ENCODE measurements at places on chromosomes 3 and 15. TPM values are rescaled to one million over a fixed set of nuclear protein-coding genes. Genes with fewer than 3 reads are reported as not detected.

NANOGP8 gene
- 0.15 TPM for polyA plus RNA-seq

IL17RC gene
- 17.3 TPM for polyA plus RNA-seq

DNA sequence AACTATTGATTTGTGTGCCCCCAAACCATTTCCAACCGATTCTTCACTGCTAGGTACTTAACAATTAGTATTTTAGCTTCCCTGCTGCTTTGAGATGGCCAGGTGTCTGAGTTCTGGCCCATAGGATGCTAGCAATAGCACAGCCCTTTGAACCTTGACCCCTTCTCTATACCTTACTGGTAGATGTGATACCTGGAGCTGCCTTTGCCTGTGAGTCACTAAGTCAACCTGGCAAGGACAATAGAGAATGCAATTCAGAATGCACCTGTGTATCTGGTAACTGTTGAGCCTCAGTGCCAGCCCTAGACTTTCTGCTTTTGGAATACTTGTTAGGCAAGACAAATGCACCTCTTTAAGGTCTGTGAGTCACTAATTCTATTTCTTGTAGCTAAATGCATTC, 467.4 kb downstream of the GRM7 start:
- no peak for DNase-seq

GRCh38 chr3:46995901-46996562, 16.6 kb downstream of the NBEAL2 start:
- no peak for DNase-seq

DNA sequence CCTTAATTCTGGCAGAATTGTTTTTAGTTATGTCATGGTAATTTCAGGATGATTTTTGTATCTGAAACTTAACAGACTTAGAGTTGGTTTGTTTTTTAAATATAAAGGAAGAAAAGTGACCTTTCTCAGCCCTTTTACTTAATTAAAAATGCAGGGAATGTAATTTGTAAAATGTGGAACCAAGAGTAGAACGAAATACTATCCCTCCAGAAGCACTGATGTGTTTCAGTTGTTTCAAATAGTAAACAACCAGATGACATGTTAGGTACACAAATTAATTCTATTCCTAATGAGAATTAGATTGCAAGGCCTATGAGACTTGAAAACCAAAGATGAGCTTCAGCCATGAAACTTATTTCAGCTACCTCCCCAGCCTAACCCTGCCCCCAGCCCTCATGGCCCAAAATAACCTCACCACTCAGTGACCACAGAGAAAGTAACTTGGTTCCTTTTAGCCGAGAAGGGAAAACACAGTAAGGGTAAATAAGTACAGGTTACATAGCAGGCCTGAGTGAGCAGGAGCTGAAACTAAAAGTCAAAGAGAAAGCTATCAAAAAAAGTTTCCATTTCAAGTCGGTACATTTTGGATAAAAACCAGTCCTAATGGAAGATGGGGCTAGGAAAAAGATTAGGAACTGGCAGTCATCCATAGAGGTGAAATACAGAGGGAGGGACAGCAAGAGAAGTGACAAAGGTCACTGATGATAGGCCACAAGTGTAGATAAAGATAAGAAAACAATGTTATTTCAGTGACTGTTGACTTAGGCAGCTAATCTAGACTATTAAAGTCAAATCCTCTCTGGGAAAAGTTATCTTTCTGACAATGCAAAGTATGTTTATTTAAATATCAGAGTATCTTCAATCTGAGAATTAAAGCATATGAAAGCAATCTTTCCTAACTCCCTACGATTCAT, 23.2 kb downstream of the SENP8 start:
- DNase-seq = no peak

- DNase-seq = no peak
These were observed 17.6 kb downstream of the VGLL4 start for GRCh38 chr3:11626084-11626463.

- no peak for DNase-seq
These were observed 141.4 kb downstream of the RBPMS2 start for GRCh38 chr15:64634027-64634426.

LRIG1 gene
- 94.3 TPM for polyA plus RNA-seq

GRCh38 chr15:59595434-59595915, 16.1 kb upstream of the GCNT3 start:
- no peak for DNase-seq

DNA sequence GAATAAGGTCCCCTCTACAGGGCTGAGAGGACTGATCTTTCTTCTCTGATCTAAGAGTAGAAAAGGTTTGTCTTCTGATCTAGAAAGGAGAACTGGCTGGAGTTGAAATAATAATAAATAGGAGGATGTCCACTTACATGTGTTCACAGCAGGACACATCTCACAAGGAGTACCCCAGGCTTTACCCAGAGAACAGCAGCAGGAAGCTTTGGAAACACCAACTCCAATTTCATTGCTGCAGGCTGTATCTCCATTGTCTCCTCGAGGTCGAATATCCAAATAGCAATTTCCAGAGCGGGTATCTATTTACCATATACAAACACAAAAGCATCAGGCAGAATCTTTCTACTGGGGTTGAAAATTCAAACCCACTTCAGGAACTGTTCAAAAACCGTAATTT, 136.6 kb downstream of the DUT start:
- DNase-seq = no peak

GOLGA8K gene
- not detected for polyA plus RNA-seq

PLCH1 gene
- polyA plus RNA-seq = 0.04 TPM

- no peak for DNase-seq
These were observed 711 bp downstream of the XXYLT1 start for GRCh38 chr3:195270079-195270816.

CDV3 gene
- polyA plus RNA-seq = 164 TPM

DNA sequence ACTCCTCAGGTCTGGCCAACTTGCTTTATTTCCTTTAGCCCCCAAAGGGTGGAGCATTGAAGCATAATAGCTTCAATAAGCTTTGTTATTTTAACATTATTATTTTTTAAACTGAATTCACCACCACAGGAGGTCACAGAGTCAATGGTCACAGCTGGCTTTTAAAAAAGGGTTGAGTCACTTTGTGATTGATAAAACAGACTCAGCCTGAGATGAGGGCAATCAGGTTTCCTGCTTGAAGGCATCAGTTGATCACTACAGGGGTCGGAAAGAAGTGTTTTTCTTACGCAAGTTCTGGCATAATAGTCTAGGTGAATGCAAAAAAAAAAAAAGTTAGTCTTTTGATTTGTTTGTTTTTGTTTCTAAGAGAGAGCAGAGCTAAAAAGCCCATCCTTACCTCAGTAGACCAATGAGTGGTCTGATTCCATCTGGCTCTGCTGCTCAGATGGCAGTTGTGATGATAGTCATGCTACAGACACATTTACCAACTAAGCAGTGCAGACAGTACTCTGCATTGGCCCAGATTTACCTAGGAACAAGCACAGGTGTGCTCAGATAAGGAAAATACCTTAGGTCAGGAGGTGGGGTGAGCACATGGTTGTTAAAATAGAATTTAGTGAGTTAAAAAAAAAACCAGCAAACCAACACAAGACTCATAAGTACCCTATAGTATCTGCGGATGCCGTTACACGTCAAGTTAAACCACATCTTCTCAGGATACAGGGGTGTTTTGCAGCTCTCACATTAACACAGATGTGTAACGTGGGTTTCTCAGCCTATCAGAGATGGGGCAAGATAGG, 22.6 kb downstream of the ZNF80 start:
- no peak for DNase-seq

STRIT1 gene
- not detected for polyA plus RNA-seq

- no peak for DNase-seq
These were observed 59.1 kb upstream of the UMPS start for GRCh38 chr3:124671106-124671505.

DNA sequence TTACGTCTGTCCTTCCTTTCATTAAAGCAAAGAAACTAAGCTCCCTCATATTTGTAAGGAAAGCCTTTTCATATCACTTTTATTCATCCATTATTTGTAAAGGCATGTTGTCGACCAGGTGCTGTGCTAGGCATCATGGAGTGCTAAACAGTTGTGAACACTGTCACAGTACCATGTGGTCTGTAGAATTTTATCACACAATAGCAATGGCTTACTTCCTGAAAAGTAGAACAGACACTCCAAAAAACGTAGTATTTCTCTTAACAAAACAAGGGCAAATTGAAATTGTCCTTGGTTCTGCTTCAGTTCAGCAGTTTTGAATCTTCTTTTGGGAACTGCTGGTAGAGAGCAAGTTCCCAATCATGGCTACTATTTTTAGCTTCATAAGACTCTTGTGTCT, 63.3 kb downstream of the RBMS3 start:
- DNase-seq = no peak

GRCh38 chr3:38582941-38583645, 66.4 kb downstream of the SCN5A start:
- no peak for DNase-seq

NEK10 gene
- 3.0 TPM for polyA plus RNA-seq

IQCF5 gene
- polyA plus RNA-seq = not detected

DNA sequence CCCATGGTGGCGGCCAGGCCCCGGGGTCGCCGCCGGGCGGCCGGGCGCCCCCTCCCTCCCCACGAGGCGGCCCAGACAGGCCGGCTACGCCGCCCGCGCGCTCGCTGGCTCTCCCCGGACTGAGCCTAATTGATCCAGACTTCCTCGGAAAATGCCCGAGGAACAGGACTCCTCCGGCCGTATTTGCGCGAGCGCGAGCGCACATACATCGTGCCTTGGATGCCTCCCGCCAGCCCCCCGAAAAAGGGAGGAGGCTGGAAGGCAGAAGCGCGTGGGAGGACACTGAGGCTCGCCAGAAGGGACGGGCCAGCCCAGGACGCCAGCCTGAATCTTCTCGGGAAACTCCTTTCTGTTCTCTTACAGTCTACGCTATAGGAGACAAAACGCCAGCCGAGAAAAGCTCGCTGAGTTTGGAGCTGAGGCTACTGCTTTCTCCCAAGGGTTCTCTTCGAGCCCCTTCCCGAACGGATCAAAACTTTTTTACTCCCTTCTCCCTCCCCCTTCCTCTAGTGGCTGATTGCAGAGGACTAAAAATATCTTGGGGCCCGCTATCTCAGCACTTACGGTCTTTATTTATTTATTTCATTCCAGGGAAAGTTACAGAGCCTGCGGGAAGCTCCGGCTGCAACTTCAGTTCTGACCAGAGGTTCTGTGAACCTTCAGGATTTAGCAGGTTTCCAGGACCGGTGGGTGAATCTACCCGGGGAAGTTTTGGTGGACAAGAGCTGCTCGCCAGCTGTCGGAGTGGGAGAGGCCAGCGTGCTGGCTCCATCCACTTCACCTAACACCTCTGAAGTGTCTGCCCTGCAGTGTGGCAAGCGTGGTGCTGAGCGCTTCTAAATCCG, at the start of gene PDZRN3:
Gene PDZRN3, minus strand, starts transcription at position 121 of the 845 bp plus-strand sequence.
- no peak for DNase-seq

DNA sequence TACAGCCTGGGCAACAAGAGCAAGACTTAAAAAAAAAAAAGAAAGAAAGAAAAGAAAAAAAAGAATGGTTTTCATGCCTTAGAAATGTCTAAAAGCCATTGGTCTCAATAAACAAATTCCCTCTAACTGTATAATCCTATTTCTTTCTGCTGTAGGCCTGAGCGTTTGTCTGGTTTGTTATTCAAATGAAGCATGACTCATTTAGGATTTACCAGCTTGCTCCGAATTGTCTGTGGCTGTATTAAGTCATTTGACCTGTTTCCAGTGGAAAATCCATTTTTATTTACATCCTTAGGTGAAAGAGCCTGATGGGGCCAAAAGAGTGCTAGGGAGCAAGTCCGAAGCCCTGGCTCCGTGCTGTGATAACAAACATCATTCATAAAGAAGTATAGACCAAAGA, 73.8 kb downstream of the BDH1 start:
- no peak for DNase-seq

PRICKLE2 gene
- polyA plus RNA-seq = 14.7 TPM

DNA sequence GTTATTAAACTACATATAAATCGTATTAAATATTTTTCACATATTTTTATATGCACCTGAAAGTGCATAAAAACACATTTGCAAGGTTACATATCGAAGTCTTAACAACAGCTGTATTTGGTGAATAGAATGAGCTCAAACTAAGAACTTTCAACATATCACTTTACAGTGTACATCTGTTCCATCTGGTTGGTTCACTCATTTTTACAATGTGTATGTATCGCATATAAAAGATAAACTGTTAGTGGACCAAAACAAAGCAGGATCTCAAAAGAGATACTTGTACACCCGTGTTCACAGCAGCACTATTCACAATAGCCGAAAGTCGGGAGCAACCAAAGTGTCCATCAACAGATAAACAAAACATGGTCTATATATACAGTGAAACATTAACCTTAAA, 55.8 kb downstream of the TBL1XR1 start:
- DNase-seq = no peak

GRCh38 chr3:55408193-55408826, 78.8 kb downstream of the WNT5A start:
- no peak for DNase-seq

GRCh38 chr3:172323894-172324610, 124.2 kb downstream of the GHSR start:
- DNase-seq = no peak

RAD51 gene
- polyA plus RNA-seq = 5.1 TPM

DNA sequence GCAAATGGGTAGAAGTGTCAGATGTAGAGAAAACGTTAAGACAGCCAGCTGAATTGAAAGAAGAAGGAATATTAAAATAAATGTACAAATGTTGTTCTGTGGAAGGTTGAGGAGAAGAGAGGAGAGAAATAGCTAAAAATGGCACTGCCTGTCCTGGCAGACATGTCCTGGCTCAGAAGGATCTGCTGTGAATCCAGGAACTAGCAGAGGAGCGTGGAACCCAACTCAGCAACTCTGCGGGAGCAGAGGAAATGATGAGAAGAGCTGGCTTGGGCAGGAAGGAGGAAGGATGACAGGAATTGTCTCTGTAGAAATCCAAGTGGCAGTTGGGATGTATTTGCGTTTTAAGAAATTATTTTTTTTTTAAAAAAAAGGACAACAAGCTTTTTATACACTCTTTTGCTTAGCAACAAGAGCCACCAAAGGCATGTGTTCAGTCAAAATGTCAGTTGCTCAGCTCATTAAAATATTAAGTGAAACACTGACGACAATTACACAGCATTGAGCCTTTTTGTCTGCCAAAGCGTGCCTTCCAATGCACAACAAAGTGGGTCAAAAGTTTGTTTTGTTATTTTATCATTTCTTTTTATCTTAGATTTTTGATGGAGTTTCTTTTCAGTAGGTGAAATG, 16.1 kb downstream of the NANOGP8 start:
- no peak for DNase-seq

DNA sequence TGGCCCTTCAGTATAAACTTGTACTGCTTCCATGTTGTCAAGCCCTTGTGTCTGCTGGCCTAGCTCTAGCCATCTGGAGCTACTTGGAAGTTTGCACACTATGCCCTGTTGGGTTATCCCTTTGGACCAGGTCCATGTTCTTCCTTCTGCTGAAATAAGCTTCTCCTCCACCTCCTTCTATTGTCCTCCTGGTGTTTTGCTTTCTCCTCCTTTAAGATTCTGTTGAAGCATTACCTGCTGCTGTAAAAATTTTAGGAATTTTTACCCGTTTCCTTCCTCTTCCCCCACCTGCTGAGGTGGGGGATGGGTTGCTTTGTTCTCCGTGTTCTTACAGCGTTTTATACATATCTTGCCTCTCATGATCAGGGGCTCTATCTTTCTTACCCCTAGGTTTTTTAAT, 51.7 kb downstream of the SH3GL3 start:
- no peak for DNase-seq

DNA sequence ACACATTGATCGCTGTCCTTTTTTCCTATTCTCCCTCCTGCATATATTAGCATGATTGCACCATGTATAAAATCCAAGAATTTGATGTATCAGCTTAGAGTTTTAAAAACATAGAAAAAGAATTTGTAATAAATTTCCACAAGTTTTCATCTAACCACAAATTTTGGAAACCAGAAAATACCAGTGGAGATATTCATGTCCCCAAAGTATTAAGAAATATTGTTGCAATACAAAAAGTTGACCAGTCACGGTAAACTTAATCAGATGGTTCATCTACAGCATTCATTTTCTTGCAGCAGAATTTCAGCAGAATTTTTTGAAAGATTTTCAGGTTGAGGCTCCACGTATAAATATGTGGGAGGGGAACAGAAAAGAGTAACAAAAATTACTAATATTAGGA, 500.9 kb upstream of the MDFIC2 start:
- DNase-seq = no peak

P3H2 gene
- polyA plus RNA-seq = 32.6 TPM

All from AG04450 (cell line).